ENCODE measurements at places on chromosomes 1 and 21.

DNA sequence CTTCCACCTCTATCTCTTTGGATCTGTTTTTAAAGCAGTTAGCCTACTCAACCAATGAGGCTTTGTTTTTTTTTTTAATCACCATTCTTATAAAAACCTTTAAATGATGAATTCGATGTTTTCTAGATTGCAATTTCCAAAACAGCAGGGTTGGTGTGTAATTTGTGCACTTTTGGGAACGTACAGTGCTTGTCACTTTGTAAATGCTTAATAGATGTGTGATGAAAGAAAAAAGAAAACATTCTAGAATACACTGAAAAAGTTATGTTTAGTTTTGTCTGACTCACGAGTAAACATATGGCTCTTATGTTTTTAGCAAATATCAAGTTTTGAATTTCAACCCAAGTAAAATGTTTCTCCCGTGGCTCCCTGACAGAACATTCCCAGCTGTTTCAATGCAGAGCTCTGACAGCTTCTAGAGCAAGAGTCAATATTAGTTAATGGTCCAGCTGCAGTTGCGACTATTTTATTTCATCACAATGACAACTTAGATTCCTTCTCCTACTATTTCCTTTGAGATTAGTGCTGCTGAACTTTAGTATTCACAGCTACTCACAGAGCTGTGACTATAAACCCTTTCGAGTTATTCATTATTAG is 362.5 kb upstream of the ADAMTS5 start:
- no peak for DNase-seq

DNA sequence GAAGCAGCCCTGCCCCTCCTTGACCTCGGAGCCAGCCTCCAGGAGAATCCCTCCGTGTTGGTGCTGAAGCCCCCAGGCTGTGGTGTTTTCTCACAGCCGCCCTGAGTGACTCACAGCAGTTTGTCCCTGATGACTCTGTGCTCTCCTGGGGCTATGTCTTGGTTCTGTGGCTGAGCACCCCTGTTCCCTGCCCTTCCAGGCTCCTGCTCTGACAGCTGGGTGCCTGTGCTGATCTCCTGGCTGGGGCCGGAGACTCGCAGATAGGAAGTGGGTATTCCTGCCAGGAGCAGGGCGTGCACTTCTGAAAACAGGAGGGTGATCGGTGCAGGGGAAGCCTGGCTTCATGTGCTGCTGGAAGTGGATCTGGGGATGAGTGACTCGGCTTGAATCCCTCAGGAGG is 34.5 kb downstream of the POFUT2 start:
- no peak for DNase-seq

GRCh38 chr1:113401728-113402127 is 11.4 kb downstream of the MAGI3 start:
- no peak for DNase-seq

GRCh38 chr21:16020878-16021277 is 291.1 kb downstream of the USP25 start:
- no peak for DNase-seq

DNA sequence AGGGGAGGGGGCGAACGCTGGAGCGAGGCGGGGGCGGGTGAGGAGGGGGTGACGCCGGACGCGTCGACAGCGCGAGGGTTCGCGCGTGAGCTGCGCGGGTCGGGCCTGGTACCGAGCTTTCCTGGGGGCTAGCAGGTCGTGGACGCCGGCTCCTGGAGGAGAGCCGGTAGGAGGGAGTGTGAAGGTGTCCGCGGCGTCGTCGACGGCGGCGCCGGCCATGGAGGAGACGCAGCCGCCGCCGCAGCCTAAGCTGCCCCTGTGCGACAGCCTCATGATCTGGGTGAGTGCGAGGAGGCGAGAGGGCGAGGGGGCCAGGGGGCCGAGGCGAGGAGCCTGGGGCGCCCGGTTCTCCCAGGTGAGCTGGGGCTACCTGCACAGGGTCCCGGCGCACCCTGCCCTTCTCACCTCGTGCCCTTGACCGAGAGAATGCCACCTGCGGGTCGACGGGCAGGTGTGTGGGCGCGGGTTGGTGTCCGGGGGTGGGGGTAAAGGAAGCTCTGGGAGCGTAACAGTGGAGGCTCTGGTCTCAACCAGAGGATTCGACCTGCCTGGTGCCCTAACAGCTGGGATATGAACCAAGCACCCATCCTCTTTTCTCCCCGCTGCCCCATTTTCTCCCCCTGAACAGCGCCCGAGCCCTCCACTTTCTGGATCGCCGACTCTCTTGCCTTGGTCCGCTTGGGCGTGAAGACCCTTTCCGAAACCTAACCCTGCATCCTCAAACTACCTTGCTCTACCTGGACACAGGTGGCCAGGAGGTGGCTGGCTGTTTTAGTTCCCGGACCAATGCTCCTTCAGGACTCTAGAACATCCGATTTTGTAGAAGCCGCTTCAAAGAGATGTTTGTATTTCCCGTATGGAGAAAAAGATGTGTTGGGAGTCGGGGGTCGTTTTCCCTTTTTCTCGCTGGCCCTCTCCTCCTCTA is at the start of gene HOOK1:
Gene HOOK1 (plus strand): TSS at position 49 of the 925 bp plus-strand sequence. CDS start 169 bp downstream, at position 218.
- no peak for DNase-seq

DNA sequence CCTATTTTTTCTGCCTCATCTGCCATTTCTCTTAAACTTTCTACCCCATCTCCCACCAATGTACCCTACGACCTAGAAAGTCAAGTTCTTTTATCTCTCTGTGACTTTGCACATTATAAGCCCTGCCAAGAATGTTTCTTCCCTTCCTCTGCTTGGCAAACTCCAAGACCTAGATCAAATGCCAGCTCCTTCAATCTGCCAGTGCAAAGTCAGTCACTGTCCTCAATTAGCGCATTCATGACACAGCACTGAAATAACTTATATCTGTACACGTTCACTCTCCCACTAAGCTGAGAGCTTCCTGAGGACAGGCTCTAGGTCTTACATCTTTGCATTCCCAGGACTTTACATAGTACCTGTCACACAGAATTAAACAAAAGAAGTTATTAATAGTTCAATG is 21.4 kb upstream of the LSM10 start:
- DNase-seq, result no peak

GRCh38 chr1:155717041-155717440 is 28.1 kb downstream of the DAP3 start:
- DNase-seq, result no peak

GRCh38 chr1:115428256-115428655 is 90.2 kb upstream of the NGF start:
- DNase-seq, result no peak

- no peak for DNase-seq
Measured at GRCh38 chr21:33128538-33128937, 58.6 kb downstream of the OLIG1 start.

DNA sequence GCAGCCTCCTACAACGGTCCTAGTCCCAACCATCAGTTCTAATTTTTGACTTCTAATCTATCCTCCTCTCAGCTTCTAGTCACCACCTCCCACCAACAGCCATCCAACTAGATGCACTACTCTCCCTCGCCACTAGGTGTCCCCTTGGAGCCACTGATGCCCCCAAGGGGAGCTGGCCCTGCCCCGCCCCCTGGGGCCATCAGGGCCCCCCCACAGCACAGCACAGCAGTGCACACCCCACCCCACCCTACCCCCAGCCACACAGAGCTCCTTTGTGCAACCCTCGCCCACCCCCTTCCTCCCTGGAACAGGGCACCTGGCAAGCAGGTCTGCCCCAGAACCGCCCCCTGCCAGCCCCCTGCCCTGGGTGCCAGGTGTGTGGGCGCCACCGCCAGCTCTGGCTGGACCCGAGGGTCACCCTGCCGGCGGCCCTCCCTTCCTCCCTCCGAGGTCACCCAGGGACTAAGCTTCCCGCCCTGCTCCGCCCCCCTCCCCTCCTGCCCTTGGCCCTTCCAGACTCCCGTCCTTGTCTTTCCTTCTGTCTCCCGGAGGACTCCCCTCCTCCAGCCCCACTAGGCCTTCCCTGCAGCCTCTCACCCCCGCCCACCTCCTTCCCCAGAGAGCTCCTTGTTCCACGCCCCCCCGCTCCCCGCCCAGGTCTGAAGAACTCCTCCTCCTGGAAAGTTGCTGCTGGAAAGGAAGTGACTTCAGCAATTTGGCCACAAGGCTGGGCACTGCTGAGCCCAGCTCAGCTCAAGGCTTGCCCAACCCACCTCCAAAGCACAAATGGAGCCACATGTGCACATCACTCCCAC is 47.0 kb downstream of the AHDC1 start:
- DNase-seq, result no peak

DNA sequence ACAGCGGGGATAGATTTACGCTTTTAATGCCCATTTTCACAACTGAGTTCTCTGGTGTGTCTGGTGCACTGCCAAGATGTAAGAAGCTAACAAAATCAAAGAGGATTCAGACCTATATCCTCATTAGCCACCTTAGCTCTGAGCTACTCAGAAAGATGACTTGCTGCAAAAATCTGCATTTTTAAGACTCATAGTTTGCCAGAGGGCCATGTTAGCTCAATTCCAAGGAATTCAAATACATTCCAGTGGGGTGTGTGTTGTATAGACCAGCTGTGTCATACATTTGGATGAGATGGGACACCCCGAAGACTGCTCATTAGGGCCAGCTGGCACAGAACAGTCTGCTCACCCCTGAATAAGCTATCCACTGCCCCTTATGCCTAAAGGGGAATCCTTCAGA is 8.9 kb downstream of the DENND2D start:
- DNase-seq, result no peak

- no peak for DNase-seq
Measured at GRCh38 chr1:88609051-88609450, 75.0 kb upstream of the PKN2 start.

DNA sequence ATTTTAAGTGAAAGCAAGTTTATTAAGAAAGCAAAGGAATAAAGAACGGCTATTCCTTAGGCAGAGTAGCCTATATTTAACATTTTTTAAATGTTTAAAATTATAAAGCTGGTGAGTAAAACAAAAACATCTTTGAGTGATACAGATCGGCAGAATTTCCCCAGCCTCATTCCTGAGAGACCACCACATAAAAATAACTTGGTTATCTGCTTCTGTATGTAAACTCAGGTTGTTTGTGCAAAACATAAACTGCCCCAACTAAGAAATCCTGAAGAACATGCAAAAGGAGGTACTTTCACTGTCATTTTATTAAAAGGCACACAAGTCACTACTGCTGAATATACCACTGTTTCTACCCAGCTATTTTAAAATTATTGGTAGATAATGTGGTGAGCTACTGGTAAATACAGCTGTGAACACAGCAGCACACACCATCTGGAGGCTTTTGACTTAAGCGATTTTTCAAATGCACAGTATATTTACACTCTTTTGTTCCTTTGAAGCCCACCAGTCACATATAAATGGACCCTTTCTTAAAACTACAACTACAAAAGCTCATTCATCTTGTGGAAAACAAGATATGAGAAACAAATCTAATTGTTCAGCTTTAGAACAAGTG is 119.3 kb downstream of the RERE start:
- no peak for DNase-seq

- DNase-seq, result no peak
Measured at GRCh38 chr1:214289574-214290272, 8.8 kb downstream of the SMYD2 start.

GRCh38 chr1:167808690-167809089 is 86.9 kb downstream of the MPZL1 start:
- no peak for DNase-seq

DNA sequence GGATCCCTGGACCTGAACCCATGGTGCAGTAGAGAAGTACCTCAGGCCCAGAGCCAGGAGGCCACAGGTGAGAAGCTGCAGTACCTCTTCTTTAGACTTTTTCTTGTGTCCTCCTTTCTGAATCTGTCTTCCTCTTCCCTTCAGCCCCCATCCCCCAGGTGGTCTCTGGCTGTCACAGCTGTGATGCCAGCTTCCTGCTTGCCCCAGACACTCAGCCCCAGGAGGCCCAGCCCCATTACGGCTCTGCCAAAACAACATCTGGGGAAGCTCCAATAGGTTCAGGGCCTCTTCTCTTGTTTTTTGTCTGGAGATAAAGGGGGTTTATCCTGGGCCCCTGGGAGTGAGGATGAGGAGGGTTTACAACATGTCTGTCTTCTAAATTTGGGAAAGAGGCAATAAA is 9.5 kb upstream of the BTG2 start:
- DNase-seq, result no peak

DNA sequence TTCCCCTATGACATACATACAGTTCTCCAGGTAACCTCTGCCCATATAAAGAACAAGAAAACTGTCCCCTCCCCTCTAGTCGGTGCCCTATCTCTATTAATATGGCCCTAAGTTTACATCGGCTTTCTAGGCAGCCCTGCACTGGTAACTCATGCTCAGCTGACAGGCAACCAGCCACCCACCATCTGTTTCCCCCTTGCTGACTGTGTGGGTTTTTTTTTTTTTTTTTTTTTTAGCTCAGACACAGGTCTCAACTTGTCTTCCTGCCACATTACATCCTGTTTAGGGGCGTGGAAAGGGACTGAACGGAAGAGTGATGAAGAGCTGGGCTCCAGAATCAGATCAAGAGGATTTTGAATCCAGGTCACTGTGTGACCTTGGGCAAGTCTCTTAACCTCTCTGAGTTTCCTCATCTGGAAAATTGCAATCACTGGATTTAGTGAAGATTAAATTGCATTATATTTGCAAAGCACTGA is 14.0 kb downstream of the LAPTM5 start:
- DNase-seq, result no peak

- DNase-seq, result no peak
Measured at GRCh38 chr1:160876311-160876710, 8.7 kb downstream of the ITLN1 start.
